ENCODE measurements at places on chromosomes 6 and 20.

DNA sequence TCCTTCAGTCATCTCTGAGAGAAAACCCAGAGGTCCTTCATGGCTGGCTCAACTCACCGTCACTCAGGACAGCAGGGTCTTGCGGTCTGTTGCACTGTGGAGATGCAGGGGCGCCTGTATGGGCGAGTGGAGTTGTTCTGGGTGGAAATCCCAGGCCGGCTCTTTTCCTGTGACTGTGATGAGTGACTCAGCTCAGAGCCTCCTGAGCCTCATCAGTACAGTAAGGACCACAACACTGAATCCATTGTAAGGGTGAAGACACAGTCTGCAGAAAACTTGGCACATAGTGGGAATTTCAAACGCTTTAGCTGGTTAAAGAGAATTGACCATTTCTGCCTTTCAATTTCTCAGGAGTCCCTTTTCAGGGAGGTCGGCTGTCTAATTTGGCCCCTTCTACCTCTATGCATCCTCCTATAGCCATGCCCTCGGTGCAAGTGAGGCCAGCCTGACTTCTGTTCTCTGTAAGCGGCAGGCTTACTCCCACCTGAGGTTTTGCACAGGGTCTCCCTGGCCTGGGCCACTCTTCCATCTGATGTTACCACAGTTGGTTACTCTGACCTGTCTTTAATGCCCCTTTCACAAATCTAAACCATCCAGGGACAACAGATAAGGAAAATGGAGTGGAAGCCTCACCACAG lies 35.5 kb upstream of the TBXT start:
- no peak for DNase-seq

- no peak for DNase-seq
Measured at GRCh38 chr6:28585335-28585734, 59.7 kb downstream of the GPX5 start.

GRCh38 chr20:4102381-4102780 lies 87.0 kb upstream of the RNF24 start:
- DNase-seq: no peak

DNA sequence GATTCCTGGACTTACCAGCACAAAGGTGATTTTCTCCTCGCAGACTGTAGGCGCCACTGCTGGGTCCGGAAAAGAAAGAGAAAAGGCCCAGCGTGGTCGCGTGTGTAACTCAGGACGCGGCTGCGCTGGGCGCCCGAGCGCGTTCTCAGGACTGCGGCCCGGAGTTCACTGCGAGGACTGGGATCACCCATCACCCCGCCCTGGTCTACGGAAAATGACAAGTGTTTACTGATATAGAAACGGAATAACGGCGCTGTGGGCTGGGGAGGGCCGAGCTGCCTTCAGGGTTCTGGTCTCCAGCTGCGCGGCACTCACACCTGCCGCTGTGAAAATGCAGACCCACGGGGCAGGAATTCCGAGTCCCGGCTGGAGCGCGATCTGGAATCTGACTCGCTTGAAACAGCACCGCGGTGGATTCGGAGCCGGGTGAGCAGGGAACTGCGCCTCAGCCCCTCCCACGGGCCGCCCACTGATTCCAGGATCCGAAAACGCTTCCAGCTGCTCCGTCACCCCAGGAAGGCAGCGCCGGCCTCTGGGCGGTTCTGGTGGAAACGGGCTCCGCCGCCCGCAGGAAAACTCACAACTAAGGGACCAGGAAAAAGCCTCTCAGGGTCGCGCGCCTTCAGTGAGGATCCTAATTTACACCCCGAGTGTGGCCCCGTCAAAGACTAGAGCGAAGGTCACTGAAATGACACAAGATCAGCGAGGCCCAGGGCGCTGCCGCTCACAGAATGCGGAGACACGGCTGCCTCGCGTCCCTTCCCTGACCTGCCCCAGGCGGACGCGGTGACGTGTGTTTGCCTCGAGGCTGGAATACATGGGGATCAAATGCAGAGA lies 34.5 kb downstream of the HLA-A start:
- DNase-seq: peak; percentile 59

GRCh38 chr20:63942250-63942951 lies 13.8 kb downstream of the UCKL1 start:
- DNase-seq: no peak

- DNase-seq: no peak
Measured at GRCh38 chr6:148044261-148044751, 298.3 kb upstream of the SASH1 start.

- DNase-seq: no peak
Measured at GRCh38 chr6:164037171-164037870, 622.8 kb downstream of the QKI start.

- DNase-seq: no peak
Measured at GRCh38 chr6:117143647-117144046, 121.7 kb upstream of the VGLL2 start.

DNA sequence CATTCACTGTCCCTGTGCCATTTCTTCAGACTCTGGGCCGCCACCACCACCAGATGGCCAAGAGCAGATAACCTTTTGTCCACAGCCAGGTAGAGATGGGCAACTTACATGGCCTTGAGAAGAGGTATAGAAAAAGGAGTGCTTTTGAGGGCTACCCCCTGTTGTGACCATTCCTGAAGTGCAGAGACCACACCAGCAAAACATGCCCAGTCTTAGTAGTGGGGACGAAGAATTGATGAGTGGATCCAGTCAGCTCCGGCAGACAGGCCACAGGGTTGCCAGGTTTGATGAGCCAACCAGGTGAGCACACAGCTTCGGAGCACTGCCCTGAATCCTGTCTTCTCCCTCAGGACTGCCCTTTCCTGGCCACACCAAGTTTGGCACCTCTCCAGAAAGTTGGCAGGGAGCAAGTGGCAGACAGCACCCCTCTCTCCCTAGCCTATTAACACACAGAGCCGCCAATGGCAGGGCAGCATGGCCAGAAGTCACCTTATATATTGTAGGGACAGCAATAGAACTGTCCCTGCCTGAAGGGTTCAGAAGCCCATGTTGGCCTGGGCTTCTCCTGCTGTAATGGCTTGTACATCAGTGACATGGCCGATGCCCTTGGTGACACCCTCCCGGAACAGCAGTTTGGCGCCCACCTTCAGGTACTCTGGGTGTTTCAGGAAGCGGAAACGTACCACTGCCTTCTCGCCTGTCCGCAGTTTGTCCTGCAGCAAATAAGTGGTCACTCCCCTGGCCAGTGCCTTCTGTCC lies 7.8 kb downstream of the GTPBP2 start:
- no peak for DNase-seq

DNA sequence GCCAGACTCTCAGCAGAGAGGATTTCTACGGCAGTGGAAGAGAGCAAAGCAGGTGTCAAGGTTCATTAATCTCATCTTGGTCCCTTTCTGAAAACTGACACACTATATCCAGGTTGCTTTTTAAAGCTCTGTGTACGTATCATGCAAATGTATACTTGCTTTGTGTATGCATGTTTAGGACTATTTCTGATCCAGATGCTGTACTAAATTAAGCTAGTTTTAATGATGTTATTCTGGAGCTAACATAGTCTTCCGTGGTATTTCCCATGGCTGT lies 59.2 kb upstream of the SNX9 start:
- DNase-seq: no peak

GRCh38 chr20:12570371-12570770 lies 438.4 kb upstream of the SPTLC3 start:
- peak; percentile 68 for DNase-seq

- DNase-seq: no peak
Measured at GRCh38 chr6:32110632-32111031, 1.5 kb upstream of the TNXB start.

DNA sequence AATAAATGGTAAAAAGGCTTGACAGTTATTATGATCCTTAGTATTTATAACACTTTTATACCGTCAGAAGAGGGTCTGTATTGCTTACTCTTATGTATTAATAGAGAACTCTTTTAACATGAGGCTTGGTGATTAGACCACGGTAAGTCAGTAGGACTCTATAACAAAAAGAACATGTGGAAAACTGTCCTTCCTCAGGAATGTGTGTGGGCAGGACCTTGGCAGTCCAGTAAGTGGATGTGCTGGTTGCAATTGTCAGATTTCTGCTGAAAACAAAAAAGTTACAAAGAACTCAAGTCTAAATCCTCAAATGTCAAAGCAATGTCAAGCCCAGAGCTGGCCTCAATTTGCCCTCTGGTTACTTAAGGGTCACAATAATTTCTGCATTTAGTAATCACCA lies 81.1 kb downstream of the PLCG1 start:
- DNase-seq: no peak

- no peak for DNase-seq
Measured at GRCh38 chr6:105835373-105835772, 250.8 kb upstream of the PRDM1 start.

- DNase-seq: no peak
Measured at GRCh38 chr6:11096109-11096508, 2.5 kb downstream of the SMIM13 start.

GRCh38 chr6:137230547-137230946 lies 11.4 kb upstream of the IFNGR1 start:
- DNase-seq: no peak

DNA sequence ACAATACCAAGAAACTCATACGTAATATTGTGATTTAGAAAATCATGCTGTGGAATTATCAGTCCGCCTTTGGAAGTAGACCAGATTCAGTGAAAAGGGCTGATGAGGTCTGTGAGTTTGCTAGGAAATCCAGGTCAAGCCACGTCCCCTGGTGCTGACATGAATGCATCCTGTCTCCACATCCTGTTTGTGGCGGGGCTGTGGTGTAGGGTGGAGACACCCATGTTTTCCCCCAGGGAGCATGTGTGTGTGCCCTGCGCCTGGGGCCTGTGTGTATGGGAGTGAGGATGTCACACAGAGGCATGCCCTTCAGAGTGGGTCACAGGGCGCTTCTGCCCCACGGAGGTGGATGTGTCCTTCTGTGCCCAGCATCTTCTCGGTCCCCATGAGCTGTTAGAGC lies 109.1 kb downstream of the SASH1 start:
- no peak for DNase-seq

DNA sequence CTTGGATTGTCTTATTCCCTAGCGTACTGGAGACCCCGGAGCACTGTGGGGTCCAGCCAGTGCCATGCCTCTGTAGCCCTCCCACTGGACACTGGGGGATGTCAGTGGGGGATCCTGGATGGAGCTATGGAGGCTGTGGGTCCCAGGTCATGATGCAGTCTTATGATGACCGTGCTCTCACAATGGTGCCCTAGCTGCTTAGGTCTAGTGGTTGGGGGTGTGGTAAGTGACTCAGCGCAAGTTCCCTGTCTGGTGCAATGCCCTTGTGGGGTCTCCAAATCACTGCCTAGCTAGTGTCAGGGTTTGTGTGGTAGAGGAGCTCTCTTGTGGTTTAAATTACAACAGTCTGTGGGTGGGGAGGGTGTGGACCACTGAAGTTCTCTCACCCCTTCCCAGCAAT lies 135.4 kb downstream of the CDC5L start:
- DNase-seq: no peak

DNA sequence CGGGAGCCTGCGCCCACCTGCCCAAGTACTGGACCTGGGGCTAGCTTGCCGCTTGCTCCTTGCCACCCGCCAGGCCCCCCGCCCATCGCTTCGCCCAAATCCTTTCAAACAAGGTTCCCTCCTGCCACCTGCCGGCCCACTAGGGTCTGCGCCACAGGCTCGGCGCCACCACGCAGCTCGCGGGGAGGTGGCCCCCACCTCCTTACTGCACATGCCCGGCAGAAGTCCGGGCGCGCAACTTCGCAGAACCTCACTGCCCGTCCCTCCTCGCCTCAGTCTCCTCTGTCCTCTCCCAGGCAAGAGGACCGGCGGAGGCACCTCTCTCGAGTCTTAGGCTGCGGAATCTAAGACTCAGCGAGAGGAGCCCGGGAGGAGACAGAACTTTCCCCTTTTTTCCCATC lies 11.2 kb downstream of the GNAS-AS1 start:
- DNase-seq: no peak

- DNase-seq: peak; percentile 31
Measured at GRCh38 chr20:46132705-46133120, 14.6 kb downstream of the CD40 start.

GRCh38 chr6:118567974-118568373 lies 19.9 kb downstream of the PLN start:
- DNase-seq: no peak
